ENCODE measurements at places on chromosomes 11 and 22. TPM values are rescaled to one million over a fixed set of nuclear protein-coding genes. Genes with fewer than 3 reads are reported as not detected.

- H3K27ac ChIP-seq = peak overlapping the region; percentile 87
- no peak overlapping the region for H3K4me3 ChIP-seq
- H3K4me1 ChIP-seq = peaks cover 62% of the 10 kb centered on the region
- H3K36me3 ChIP-seq = peaks cover 24% of the 10 kb centered on the region
- DNase-seq = no peak
Measured at GRCh38 chr22:36358533-36359469, 29.0 kb downstream of the MYH9 start.

- peaks cover 16% of the 10 kb centered on the region for H3K36me3 ChIP-seq
- H3K27ac ChIP-seq = peak overlapping the region; percentile 49
- H3K4me1 ChIP-seq = peaks cover 26% of the 10 kb centered on the region
- H3K27me3 ChIP-seq = no peaks in the 10 kb centered on the region
- no peak for DNase-seq
Measured at GRCh38 chr22:46770726-46771125, 8.3 kb downstream of the TBC1D22A start.

DNA sequence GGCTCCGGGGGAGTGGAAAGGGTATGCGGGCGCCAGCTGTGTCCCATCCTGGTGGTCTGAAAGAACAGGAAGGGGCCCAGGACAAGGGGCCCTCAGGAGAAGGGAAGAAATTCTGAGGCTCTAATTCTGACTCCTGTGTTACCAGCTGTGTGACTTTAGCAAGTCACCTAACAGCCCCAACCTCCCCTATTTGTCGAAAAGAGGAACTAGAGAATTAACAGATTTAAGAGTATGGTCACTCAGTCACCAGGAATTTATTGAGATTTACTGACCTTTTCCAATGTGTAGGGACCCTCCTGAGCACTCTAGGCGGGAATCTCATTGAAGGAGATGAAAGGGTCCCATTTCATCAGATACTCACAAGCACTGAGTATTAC is 14.6 kb downstream of the RPS6KA4 start:
- DNase-seq = no peak
- H3K4me3 ChIP-seq = no peak overlapping the region
- H3K36me3 ChIP-seq = peaks cover 21% of the 10 kb centered on the region
- H3K4me1 ChIP-seq = no peaks in the 10 kb centered on the region
- no peaks in the 10 kb centered on the region for H3K27me3 ChIP-seq

DNA sequence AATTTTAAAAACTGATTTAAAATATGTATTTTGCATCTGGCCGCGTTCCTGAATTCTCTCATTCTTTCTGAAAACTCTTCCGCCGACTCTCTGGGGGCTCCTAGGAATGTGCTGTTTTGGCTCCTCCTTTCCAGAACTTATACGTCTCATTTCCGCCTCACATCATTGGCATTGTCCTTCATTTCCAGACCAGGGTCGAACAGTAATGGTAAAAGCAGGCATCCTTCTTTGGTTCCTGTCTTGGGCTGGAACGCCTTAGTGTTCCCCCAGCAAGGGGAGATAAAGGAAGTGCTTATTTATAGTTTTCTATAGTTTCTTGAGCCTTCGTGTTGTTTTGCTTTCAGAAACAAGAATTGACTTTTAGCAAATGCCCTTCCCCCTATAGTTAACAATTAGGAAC is 10.9 kb upstream of the TNNT3 start:
- no peaks in the 10 kb centered on the region for H3K36me3 ChIP-seq
- H3K27me3 ChIP-seq = peaks cover 71% of the 10 kb centered on the region
- H3K4me1 ChIP-seq = peaks cover 6% of the 10 kb centered on the region

RASL10A gene
- 0.52 TPM for total RNA-seq

DNA sequence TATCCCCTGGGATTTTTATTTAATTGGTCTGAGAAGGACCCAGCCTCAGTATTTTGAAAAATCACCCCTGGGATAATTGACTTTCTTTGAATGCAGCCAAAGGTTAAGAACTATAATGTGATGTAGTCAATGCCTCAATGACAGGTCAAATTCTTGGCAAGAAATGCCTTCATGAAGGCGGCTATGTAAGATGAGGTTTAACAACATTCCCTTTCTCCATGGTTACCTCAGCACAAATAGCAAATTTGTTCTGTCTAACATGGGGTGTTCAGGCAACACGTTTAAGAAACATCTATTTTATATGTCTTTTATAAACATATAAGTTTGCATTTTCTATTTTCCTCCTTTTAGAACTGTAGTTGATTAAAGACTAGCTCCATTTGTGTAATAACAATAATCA is 5.3 kb downstream of the SLN start:
- DNase-seq = no peak
- no peak overlapping the region for H3K4me3 ChIP-seq
- H3K36me3 ChIP-seq = no peaks in the 10 kb centered on the region
- no peak overlapping the region for H3K27ac ChIP-seq
- peaks cover 23% of the 10 kb centered on the region for H3K27me3 ChIP-seq

GRCh38 chr11:19183646-19184045 is 18.1 kb downstream of the CSRP3 start:
- no peaks in the 10 kb centered on the region for H3K36me3 ChIP-seq
- H3K27me3 ChIP-seq = no peaks in the 10 kb centered on the region
- no peak overlapping the region for H3K4me3 ChIP-seq
- H3K4me1 ChIP-seq = no peaks in the 10 kb centered on the region
- DNase-seq = no peak

DNA sequence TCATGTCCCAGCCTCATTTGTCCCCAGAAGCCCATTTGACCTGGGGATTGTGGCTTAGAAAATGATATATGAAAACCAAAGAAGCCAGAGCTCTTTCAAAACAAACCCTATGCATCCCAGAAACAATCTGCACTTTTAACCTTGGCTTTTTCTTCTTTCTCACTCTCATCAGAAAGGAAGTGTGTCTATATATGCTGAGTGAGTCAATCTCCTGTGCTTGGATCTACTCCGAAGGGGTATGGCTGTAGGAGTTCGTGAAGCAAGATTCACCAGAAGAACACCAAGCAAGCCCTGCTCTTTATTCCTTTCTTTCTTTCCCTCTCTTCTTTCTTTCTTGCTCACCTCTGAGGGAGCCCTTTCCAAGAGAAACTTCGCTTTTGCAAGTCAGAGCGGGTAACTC is 636 bp downstream of the PAMR1 start:
- H3K4me1 ChIP-seq = peaks cover 5% of the 10 kb centered on the region
- H3K36me3 ChIP-seq = no peaks in the 10 kb centered on the region
- no peak overlapping the region for H3K27ac ChIP-seq
- no peak for DNase-seq

DNA sequence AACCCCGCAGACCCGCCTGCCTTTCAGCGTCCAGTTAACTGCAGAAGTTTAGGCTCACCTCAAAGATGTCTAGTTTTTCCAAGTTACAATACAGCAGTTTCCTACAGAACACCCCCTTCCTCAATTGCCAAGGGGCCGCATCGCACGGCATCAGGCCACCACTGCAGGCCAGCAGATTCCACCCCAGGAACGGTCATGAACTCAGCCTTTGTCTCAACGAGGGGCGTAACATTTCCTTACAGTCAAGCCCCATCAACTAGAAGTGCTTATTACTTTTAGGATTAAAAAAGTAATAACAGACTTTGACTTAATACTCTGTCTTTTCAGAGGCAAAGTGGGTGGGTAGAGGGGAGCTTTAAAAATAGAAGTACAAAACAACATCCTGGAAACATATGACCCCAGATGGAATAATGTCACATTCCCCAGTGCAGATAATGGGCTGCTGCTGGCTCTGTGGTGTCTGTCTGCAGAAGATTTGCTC is 36.3 kb downstream of the PPP2R1B start:
- no peaks in the 10 kb centered on the region for H3K27me3 ChIP-seq
- peaks cover 3% of the 10 kb centered on the region for H3K4me1 ChIP-seq
- no peak for DNase-seq

GRCh38 chr11:121467965-121468364 is 15.2 kb upstream of the SORL1-AS1 start:
- no peak overlapping the region for H3K4me3 ChIP-seq
- H3K27me3 ChIP-seq = no peaks in the 10 kb centered on the region
- no peaks in the 10 kb centered on the region for H3K36me3 ChIP-seq
- H3K4me1 ChIP-seq = peaks cover 43% of the 10 kb centered on the region
- peak overlapping the region; percentile 72 for H3K27ac ChIP-seq

DNA sequence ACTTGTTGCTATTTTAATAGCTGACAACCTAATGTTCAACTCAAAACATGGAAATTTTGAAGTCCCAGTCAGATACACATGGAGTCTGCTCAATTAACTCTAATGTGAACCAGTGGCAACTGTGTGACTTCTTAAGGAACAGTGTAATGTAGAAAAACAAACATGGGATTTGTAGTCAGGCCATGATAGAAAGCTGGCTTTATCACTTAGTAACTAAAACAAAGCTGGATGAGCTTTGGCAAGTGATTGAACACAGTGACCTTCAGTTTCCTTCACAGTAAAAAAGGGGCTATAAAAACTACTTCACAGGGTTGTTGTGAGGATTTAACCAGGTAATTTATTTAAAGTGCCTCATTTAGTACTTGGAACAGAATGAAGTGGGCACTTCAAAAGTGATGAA is 62.6 kb downstream of the PRCP start:
- DNase-seq = no peak
- H3K36me3 ChIP-seq = no peaks in the 10 kb centered on the region
- no peaks in the 10 kb centered on the region for H3K27me3 ChIP-seq

DNA sequence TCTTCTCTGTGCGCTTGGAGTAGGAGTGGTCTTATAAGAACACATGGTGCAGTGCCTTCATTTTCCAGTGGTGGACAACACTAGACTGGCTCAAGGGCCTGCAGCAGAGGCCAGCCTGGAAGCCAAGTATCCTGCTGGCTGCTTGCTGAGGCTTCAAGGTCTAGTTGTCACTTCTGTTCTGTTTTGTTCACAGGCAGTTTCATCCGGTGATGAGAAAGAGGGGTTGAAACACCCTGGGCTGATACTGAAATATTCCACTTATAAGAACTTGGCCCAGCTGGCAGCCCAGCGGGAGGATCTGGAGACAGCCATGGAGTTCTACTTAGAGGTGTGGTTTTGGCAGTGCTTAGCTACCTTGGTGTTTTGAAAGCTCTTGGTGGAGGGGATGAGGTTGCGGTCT is 29.8 kb downstream of the CABIN1 start:
- H3K4me1 ChIP-seq = peaks cover 15% of the 10 kb centered on the region
- peaks cover 58% of the 10 kb centered on the region for H3K36me3 ChIP-seq
- no peaks in the 10 kb centered on the region for H3K27me3 ChIP-seq
- no peak for DNase-seq
- no peak overlapping the region for H3K4me3 ChIP-seq

HTR3B gene
- total RNA-seq = not detected

ZDHHC13 gene
- total RNA-seq = 12.2 TPM

DNA sequence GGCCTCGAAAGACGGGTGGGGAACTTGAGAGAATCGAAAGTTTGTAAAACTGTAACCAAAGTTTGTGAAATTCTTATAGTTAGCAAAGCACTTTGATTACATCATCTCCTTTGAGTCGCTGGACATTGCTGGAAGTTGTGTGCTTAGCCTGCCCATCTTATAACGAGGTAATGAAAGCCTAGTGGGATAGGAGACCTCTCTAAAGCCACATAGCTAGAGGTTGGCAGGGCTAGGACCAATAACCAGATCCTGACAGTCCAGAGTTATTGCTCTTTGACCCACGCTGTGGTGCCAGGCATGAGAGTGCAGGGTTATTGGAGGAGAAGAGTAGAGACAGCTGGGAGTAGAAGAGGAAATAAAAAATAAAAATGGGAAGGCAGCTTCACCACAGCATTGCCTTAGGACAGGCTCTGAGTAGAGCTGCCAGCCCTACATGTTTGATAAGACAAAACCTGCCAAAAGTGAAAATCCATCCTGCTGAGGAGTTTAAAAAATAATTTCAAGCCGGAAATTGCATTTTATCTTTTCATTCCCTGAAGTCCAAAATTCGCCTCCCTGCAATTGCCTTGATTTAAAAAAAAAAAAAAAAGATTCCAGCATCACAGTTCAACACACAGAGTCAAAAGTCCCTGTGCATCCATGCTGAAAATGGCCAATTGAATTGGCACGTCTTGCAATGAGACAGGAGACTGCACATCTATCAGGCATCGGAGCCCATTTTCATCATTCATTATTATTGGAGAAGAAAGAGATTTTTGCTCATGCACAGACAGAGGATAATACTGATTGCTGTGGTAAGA is 225.5 kb upstream of the POU2AF2 start:
- H3K36me3 ChIP-seq = no peaks in the 10 kb centered on the region
- H3K27ac ChIP-seq = no peak overlapping the region
- peaks cover 31% of the 10 kb centered on the region for H3K27me3 ChIP-seq
- H3K4me1 ChIP-seq = peaks cover 7% of the 10 kb centered on the region

SCUBE2 gene
- total RNA-seq = 0.93 TPM

TEX54 gene
- total RNA-seq = not detected

DNA sequence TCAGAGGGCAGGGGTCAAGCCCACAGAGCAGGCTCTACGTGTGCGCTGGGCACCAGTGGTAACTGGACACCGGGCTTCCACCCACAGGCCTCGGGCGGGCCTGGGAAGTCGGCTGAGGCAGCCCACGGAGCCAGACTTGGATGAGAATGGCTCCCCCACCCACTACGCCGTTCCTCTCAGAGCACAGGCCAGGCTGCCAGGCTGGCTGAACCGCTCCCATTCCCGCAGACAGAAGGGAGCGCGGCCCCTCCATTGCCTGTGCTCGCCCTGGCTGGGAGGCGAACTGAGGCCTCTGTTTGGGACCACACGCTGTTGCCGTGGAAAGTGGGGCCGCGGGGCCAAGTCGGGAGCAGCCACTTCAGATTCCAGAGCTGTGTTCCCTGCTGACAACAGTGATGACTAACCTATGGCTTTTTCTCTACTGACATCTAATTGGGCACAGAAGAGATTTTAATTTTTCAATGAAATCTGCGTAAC is 63.9 kb downstream of the MYH9 start:
- DNase-seq = no peak
- H3K27me3 ChIP-seq = no peaks in the 10 kb centered on the region
- H3K4me3 ChIP-seq = no peak overlapping the region
- peaks cover 94% of the 10 kb centered on the region for H3K36me3 ChIP-seq

DNA sequence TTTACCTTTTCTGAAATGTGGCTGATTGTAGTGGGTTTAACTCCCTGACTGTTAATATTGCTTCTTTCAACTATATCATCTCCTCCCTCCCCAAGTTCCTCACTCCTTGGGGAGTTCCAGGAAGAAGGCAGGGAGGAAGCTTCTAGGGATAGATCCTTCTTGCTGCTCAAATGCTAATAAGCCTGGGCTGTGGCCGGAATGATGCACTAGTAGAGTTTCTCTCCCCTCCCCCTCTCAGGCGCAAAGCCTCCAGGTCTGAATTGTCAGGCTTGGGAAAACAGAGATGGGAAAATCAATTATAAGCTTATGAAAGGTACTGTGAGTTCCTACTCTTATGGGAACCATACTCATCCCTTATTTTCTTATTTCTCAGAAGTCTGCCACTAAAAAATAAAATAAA is 30.8 kb downstream of the FEZ1 start:
- no peaks in the 10 kb centered on the region for H3K4me1 ChIP-seq
- H3K36me3 ChIP-seq = no peaks in the 10 kb centered on the region
- no peaks in the 10 kb centered on the region for H3K27me3 ChIP-seq

- H3K36me3 ChIP-seq = no peaks in the 10 kb centered on the region
- H3K27me3 ChIP-seq = no peaks in the 10 kb centered on the region
- H3K27ac ChIP-seq = peak overlapping the region; percentile 97
Measured at GRCh38 chr11:122804796-122805195, 33.5 kb upstream of the CRTAM start.

P2RX6 gene
- 0.22 TPM for total RNA-seq

OR51B4 gene
- not detected for total RNA-seq

GRCh38 chr11:59219836-59220235 is 7.1 kb upstream of the MPEG1 start:
- H3K27me3 ChIP-seq = peaks cover 15% of the 10 kb centered on the region
- H3K4me3 ChIP-seq = no peak overlapping the region
- DNase-seq = no peak
- peaks cover 29% of the 10 kb centered on the region for H3K4me1 ChIP-seq
- no peak overlapping the region for H3K27ac ChIP-seq

GGT1 gene
- 0.63 TPM for total RNA-seq

DUSP8 gene
- 17.6 TPM for total RNA-seq

All from MCF 10A (cell line).